ENCODE measurements at places on chromosomes 16 and 17.

GRCh38 chr16:87618216-87618615 lies 15.9 kb downstream of the JPH3 start:
- no peak for DNase-seq

DNA sequence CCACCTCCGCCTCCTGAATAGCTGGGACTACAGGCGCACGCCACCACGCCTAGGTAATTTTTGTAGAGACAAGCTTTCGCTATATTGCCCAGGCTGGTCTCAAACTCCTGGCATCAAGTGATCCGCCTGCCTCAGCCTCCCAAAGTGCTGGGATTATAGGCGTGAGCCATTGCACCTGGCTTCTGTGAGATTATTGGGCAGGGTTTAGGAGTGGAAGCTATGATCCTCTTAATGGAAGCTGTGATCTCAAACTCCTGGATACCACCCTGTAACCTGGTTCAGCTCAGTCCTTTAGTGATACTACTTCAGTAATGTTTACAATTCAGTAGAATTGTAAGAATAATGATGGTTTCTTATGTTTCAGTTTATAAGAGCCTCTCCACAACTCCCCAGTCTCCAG lies 14.1 kb downstream of the NFE2L1 start:
- DNase-seq, result no peak

GRCh38 chr17:79046916-79047280 lies 22.9 kb downstream of the C1QTNF1 start:
- DNase-seq, result no peak

- DNase-seq, result no peak
Observed at GRCh38 chr17:6163612-6164333, 93.6 kb downstream of the WSCD1 start.

DNA sequence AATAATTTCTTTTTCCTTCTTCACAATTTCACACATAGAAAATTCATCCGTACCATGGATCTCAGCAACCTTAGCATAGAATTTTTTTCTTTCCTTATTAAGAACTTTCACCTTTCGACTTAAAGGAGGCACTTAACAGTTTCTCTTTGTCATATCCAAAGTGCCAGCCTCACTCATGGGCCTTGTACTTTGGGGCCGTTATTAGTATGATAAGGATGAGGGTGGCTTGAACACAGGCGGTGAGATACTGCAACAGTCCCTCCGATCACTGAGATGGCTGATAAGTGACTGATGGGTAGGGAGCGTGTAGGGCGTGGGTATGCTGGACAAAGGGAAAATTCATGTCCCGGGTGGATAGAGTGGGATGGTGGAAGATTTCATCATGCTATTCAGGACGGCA lies 85.3 kb downstream of the OR1D5 start:
- DNase-seq, result no peak

- DNase-seq, result no peak
Observed at GRCh38 chr16:85888405-85889331, 10.3 kb upstream of the IRF8 start.

- no peak for DNase-seq
Observed at GRCh38 chr17:49521471-49522356, 26.6 kb downstream of the NGFR start.

DNA sequence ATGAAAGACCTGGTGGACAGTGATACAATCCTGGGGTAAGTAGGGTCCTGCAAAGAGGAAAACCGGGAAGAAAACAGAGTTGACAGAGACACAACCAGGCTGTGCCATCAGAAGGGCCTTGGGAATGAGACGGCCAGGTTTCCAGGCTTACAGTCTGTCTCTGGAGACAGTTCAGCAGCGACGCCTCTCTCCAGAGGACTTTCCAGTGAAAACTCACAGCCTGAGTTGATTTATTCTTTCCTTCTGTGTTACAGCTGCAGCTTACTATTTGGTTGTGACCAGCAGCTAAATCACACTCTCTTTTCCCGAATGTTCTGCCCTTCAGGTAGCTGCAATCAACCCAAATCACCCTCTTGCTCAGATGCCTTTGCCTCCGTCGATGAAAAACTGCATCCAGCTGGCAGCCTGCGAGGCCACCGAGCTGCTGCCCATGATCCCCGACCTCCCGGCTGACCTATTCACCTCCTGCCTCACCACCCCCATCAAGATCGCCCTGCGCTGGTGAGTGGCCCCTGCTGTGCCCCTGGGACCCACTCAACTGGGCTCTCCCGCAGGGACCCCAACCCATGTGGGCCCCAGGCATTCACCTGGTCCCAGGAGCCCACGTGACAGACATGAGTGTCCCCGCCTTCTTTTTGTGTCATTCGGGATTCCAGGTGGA lies 209.2 kb downstream of the RPTOR start:
- no peak for DNase-seq

- DNase-seq, result no peak
Observed at GRCh38 chr17:12505866-12506265, 159.8 kb upstream of the MYOCD start.

DNA sequence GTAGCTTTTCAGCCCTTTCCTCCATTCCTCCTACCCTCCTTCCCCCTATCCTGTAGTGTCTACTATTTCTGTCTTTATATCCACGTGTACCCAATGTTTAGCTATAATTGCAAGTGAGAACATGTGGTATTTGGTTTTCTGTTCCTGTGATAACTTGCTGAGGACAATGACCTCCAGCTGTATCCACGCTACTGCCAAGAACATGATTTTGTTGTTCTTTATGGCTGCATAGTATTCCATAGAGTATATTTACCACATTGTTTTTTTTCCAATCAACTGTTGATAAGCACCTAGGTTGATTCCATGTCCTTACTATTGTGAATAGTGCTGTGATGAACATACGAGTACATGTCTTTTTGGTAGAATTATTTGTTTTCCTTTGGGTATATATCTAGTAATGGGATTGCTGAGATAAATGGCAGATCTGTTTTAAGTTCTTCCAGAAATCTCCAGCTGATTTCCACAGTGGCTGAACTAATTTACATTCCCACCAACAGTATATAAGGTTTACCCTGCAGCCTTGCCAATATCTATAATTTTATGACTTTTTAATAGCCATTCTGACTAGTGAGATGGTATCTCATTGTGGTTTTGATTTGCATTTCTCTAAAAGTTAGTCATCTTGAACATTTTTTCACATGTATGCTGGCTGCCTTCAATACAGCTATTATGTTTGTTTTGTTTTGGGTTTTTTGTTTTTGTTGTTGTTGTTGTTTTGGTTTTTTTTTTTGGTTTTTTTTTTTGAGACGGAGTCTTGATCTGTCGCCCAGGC lies 10.9 kb upstream of the COPRS start:
- no peak for DNase-seq

DNA sequence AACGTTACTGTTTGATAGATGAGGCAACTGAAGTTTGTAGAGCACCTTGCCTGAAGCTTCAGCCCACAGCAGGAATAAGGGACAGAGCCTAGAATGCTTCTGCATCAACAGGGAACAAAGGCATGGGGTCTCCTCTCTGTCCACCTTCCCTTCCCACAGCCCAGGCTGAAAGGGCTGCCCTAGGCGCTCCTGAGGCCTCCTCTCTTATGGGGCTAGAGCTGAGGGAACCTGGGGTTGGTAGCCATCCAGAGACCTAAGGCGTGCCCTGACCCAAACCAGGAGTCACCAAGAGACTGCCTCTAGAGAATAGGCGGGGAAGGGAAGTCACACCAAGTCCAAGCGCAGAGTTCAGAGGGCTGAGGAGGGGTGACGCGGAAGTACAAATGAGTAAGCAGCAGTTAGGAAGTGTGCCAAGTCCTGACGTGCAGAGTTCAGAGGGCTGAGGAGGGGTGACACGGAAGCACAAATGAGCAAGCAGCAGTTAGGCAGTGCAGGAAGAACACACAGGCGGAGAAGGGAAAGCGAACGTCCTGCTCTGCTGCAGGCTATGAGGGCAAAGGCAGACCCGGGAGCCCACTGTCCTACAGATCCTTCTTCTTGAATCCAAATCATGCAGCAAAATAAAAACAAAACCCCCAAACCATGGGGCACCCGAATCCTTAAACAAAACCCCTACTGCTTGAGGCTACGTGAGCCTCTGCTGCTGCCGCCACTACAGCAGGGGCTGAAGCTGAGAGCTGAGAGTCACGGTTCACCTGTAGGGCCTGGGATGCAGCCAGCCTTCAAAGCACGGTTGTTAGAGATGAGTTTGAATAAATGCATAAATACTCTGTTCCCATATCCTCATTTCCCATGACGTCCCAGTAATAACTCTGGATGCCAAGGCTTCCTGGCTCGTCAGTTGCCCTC lies 2.7 kb upstream of the SPG7 start:
- peak; percentile 93 for DNase-seq

DNA sequence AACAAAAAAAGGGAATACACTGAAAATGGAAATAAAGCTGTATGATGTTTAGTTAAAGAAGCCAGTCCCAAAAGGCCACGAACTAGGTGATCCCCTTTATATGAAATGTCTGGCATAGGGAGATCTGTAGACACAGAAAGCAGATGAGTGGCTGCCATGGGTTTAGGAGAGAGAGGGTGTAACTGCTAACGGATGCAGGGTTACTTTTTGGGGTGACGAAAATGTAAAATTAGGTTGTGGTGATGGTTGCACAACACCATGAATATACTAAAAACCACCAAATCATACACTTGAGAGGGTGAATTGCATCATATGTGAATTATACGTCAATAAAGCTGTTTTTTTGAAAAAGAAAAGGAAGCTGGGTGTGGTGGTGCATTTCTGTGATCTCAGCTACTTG lies 99.6 kb downstream of the ADCY9 start:
- DNase-seq, result no peak

DNA sequence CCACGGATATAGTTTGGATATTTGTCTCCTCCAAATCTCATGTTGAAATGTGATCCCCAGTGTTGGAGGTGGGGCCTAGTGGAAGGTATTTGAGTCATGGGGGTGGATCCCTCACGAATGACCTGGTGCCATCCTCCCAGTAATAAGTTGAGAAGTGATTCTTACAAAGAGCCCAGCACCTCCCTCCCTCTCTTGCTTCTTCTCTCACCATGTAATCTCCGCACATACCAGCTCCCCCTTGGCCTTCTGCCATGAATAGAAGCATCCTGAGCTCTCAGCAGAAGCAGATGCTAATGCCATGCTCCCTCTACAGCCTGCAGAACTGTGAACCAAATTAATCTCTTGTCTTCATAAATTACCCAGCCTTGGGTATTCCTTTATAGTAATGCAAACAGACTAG lies 41.9 kb upstream of the RBBP6 start:
- no peak for DNase-seq

DNA sequence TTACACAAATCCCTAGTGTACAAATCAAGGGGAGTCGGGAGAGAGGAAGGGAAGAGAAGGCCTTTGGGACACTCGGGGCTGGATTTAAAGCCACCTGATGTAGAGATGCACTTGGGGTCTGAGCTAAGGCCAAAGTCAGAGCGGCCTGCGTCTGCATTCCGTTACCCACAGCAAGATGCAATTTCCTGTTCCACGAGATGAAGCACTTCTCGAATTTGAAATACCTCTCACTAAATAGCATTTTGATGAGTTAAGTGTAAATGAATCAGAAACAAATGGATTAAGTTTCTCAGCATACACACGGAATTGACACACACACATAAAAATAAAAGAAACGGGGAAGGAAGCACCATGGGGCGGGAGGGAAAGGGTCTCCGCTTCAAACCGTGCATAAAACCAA lies 386.0 kb downstream of the SOX9 start:
- DNase-seq, result no peak

DNA sequence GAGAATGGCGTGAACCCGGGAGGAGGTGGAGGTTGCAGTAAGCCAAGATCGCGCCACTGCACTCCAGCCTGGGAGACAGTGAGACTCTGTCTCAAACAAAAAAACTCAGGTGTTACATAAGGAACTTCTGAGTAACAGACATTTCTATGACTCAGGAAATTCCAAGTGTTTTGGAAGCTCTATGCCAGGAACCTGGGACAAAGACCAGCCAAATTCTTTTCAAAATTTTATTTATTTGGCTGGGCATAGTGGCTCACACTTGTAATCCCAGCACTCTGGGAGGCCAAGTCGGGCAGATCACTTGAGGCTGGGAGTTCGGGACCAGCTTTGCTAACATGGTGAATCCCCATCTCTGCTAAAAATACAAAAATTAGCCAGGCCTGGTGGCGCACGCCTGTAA lies 5.2 kb upstream of the SH2B1 start:
- DNase-seq, result no peak

All from mucosa of descending colon (tissue), 3 donors.